A549 treated with DMSO at 1 μM for 4 hours (cell line): ENCODE measurements at places on chromosomes 13 and 19. TPM values are rescaled to one million over a fixed set of nuclear protein-coding genes. Genes with fewer than 3 reads are reported as not detected.

Gene CEACAM8
- not detected in 5 replicates for total RNA-seq

Gene NLRP7
- 0.06 to 0.38 TPM in 2 of 5 replicates, not detected in the others for total RNA-seq

Gene ZNF177
- total RNA-seq = 0.38 to 0.53 TPM (median 0.43 TPM) in 5 replicates

Gene ZNF302
- total RNA-seq = 14.6 to 20.3 TPM (median 17.5 TPM) in 5 replicates

Gene WDR87
- not detected in 5 replicates for total RNA-seq
